ENCODE measurements at places on chromosomes 7 and 10. TPM values are rescaled to one million over a fixed set of nuclear protein-coding genes. Genes with fewer than 3 reads are reported as not detected.

PAX2 gene
- total RNA-seq: not detected

RBM20 gene
- total RNA-seq: 3.0 TPM

OGDHL gene
- total RNA-seq: not detected

FXYD4 gene
- not detected for total RNA-seq

OR2A12 gene
- total RNA-seq: not detected

CAMK1D gene
- 17.8 TPM for total RNA-seq

CUX1 gene
- total RNA-seq: 120 TPM

IDE gene
- 45.6 TPM for total RNA-seq

MSMB gene
- total RNA-seq: not detected

MMP21 gene
- 0.38 TPM for total RNA-seq

Data from posterior vena cava (tissue), 2 donors.